T-helper 9 cell (primary cell): ENCODE measurements at places on chromosomes 6 and 20.

DNA sequence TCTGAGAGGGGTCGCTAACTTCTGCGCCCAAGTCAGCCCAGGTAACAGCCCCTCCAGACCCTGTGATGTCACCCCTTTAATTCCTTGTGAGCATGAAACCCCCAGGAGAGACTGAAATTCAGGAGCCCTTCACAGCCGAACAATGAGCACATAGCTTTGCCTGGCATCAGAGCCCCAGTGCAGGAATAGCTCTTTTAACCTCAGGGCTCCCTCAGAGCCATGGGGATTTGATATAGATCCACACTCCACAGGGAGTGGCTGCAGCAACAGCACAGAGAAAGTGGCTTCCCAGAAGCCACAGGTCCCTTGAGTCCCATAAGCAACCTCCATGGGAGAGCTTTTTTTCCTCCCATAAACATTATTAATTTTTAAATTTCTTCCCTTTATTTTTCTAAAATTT lies 150.0 kb upstream of the MARCKS start:
- DNase-seq = no peak

- DNase-seq = no peak
These were observed 13.4 kb downstream of the CST3 start for GRCh38 chr20:23624324-23624691.

DNA sequence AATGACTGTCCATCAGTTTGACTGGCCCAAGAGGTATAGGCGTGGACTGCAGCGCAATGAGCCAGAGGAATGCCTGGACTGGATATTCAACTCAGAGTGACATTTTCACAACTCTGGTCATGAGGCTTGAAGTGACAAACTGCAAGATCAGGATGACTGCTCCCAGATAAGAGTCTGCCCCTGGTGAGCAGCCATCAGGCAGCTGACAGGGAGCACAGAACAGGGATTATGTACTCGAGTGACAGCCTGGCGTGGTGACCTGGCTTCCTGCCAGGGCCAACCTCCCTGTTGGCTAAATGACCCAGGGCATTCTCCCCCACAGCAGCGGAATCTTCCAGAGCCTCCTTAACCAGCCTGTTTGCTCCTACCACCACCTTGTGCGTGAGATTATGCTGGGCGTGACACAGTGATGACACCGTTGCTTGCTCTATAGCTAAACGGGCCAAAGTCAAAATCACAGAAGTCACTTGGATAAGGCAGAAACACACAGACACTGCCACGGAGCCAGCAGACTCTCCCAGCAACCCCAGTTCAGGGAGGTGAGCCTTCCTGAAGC lies 209.1 kb upstream of the JARID2 start:
- DNase-seq = no peak

GRCh38 chr6:100663219-100663863 lies 198.6 kb upstream of the SIM1 start:
- DNase-seq = no peak

- no peak for DNase-seq
These were observed 24.0 kb downstream of the SYNJ2 start for GRCh38 chr6:158005626-158006180.

GRCh38 chr6:152085451-152085921 lies 278.0 kb downstream of the ESR1 start:
- DNase-seq = no peak

GRCh38 chr20:646107-646867 lies 6.7 kb downstream of the SRXN1 start:
- no peak for DNase-seq

- no peak for DNase-seq
These were observed 1514.8 kb upstream of the DEFB115 start for GRCh38 chr20:29742699-29743100.

DNA sequence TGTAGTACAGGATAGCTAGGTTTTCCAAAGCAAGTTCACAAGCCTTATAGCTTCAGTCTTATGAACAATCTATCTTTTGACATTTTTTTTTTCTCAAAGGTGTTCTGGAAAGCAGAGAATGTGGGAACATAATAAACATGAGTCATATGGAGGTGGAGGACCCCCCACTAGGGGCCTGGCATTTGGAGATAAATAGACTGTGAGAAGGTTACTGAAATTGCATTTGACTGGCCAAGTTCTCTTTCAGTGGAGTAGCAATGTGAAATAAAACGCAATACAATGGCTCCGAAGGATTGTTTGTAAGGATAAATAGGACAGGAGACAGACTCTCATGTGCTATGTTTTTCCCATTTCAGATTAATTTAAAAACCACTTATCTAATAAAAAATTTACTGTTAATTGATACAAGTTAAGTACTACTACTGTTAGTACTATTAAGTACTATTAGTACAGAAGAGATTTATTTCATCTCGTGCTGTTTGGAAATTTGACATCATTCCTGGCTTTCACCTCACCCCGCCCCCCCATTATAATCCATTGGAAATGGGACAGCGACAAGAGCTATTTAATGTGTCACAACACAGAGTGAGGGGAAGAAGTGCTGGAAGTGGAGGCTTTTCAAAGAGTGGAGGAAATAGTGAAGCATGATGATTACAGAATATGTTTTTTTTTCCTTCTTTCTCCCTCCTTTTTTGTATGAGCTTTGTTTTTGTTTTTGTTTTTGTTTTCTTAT lies 122.6 kb upstream of the ID4 start:
- DNase-seq = no peak

- no peak for DNase-seq
These were observed 149.0 kb downstream of the FUT9 start for GRCh38 chr6:96164802-96165201.

DNA sequence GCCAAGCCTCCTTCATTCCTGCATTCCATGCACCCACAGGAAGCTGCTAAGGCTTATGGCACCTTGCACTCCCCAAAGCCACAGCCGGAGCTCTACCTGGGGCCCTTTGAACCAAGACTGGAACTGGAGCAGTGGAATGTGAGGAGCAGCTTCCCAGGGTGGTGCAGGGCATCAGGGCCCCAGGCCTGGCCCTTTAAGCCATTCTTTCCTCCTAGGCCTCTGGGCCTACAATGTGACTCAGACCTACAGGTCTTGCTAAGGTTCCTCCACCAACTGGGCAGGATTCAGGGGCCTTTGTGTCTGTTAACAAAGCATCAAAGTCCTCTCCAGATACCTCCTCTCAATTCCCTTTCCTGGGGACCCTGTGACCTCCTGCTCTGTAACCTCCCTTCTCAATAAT lies 36.2 kb downstream of the SF3B5 start:
- DNase-seq = no peak

- DNase-seq = no peak
These were observed 130.1 kb upstream of the TNFAIP3 start for GRCh38 chr6:137736911-137737310.

DNA sequence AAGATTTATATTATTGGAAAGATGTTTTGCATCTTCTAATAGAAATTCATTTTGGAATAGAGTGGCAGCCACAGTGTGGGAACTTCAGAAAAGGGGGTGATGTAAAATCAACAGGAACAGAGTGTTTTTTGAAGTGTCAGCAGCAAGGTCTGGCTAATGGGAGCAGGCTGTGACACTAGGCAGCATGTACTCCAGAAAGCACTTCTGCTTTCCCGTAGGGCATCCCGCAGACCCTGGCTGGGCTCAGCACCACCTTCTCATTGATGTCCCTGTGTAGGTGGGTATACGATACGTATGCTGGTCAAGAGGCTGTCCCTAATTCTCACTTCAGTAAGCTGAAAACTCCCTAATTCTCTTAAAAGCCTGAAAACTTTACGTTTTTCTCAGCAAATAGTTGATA lies 74.7 kb downstream of the EYA4 start:
- DNase-seq = no peak

DNA sequence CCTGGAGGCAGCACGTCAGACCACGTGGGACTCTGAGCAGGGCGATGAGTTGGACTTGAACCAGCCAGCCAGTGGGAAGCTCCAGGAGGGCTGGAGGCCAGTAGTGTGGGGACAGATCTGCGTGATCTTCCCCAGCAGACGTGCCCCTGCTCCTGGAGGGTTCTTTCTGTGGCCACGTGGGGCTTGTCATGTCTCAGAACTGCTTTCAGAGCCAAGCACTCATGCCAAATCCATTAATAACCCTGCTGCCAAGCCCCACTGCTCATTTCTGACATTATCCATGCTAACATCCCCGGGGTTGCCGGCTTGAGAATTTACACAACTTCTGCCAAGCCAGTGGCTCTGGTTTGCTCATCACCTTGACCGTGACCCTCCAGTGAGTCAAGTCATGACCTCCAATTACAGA lies 38.3 kb downstream of the SIRPA start:
- DNase-seq = no peak

GRCh38 chr6:14110001-14110818 lies 7.4 kb upstream of the CD83 start:
- no peak for DNase-seq

- DNase-seq = no peak
These were observed 83.4 kb downstream of the ZNF217 start for GRCh38 chr20:53510262-53510661.

DNA sequence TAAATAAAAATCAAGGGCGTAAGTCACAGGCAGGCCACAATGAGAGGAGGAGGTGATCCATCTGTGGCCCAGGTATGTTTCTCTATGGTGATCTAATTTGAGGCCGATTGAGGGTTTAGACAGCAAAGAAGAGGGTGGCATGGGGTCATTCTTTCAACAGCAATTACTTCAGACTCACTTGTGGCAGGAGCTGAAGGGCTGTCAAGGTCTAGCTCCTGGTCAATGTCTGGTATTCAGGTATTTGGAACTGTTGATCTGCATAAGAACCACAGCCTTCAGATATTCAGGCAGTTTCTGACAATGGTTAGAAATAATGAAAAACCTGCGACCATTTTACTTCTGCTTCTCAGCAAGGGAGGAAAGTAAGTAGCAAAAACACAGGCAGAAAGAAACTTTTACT lies 259.6 kb downstream of the FOXC1 start:
- no peak for DNase-seq

DNA sequence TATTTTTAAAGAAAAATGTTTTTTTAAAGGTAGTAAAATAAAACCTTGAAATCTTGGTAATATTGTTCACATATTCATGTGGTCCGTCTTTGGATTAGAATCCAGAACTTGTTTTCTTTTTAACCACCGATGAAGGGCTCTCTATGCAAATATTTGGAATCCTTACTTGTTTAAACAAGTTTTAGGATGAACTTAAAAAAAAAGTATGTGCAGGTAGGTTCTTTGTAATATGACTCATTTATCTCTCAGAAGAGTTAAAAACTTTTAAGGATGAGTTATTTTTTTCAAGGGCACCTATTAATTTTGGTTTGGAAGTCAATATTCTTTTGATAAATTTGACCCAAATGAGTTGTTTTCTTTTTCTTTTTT lies 8.9 kb downstream of the DSP start:
- no peak for DNase-seq

GRCh38 chr6:152435816-152436215 lies 201.3 kb downstream of the SYNE1 start:
- no peak for DNase-seq

DNA sequence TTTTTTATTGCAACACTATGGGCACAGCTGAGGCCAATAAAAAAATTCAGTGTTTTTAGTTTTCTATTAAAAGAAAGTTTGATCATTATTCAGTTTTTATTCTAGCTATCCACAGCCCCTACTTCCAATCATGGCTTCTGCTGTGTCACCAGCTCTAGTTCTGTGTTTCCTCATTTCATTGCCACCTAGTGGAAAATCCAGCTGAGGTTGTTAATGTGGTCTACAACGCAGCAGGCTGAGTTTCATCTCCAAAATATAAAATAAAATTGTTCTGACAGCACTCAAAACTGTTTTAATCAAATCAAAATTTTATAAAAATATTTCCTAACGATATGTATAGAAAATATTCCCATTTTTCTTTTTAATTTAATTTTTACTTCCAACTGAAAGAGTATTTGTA lies 13.6 kb downstream of the COL9A1 start:
- DNase-seq = no peak

GRCh38 chr6:95228636-95229035 lies 348.7 kb upstream of the MANEA start:
- no peak for DNase-seq

- no peak for DNase-seq
These were observed 7.0 kb downstream of the UQCC1 start for GRCh38 chr20:35404614-35405259.

DNA sequence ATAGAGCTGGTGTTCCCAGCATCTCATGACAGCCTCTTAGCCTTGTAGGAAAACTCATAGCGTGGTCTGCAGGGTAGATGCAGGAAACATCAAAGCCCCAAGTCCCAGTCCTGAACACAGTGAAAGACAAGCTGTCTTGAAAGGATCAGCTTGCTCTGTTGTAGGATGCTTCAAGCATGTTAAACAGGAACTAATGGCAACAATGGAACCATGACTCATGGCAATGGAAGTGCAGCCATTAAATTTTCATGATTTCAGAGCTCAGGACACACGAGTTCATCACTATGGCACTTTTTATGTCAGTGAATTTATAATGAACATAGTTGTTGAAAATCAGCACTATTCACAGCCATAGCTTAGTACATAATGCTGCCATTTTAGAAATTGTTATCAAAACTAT lies 367.7 kb downstream of the KIF16B start:
- no peak for DNase-seq

- no peak for DNase-seq
These were observed 1.0 kb downstream of the SYNE1 start for GRCh38 chr6:152636021-152636608.

DNA sequence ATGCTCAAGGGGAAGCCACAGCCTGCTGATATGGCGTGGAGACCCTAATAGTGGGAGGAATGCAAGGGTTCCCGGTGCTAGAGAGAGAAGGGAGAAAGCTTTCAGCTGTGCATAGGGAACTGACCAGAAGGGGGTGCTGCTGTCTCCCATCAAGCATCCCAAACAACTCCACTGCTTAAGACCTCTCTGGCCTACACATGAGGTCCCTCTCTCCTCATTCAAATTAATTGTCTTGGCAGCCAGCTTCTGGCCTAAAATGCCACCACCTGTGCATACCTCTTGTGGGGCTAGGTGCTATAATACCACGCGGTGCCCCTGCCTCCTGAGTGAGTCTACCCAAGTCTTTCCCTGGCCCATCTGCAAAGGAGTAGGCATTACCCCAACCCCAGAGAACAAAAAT lies 14.5 kb downstream of the ADISSP start:
- DNase-seq = peak; percentile 47

- DNase-seq = no peak
These were observed 57.4 kb downstream of the NPEPL1 start for GRCh38 chr20:58749979-58750378.

DNA sequence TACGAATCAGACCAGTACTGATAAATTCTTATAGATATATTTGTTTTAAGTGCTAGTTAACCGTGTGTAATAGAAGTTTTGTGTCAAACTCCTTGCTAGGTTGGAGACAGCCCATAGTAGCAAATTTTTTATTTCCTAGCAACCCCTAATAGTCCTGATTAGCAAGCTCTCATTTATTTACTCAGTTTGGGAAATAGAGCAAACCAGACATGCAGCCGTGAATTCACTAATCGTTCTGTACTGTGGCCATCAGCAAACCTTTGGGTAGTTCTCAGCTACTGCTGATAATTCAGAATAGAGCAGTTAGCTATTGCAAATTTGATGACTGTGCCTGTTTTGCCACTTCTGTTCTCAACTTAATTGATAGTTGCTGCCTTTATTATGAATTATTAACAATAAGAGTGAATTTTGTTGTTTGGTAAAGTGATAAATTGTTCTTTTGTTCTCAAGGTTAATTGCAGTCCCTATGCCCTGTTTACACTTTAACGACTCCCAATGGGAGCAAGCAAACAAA lies 215.8 kb downstream of the GRM1 start:
- DNase-seq = no peak
